Non-pigmented ciliary epithelial cell (primary cell): ENCODE measurements at places on chromosomes 12 and 14.

DNA sequence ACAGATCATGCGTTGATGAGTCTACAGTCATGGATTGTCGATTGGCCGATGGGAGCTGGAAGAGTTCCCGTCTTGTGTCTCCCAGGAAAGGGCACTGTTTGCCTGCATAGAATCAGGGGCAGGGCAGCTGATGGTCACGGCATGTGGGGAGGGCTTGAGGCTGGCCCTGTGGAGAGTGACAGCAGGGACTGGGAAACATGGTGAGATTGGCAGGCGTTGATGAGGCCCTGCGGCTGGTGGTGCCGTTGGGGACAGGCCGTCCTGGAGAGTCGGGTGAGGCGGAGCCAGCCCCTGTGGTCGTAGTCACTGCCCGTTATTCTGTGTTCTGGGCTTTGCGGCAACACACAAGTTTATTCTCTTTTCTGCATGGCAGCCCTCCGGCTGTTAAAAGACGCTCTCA, 52.9 kb downstream of the TECPR2 start:
- no peak for DNase-seq

DNA sequence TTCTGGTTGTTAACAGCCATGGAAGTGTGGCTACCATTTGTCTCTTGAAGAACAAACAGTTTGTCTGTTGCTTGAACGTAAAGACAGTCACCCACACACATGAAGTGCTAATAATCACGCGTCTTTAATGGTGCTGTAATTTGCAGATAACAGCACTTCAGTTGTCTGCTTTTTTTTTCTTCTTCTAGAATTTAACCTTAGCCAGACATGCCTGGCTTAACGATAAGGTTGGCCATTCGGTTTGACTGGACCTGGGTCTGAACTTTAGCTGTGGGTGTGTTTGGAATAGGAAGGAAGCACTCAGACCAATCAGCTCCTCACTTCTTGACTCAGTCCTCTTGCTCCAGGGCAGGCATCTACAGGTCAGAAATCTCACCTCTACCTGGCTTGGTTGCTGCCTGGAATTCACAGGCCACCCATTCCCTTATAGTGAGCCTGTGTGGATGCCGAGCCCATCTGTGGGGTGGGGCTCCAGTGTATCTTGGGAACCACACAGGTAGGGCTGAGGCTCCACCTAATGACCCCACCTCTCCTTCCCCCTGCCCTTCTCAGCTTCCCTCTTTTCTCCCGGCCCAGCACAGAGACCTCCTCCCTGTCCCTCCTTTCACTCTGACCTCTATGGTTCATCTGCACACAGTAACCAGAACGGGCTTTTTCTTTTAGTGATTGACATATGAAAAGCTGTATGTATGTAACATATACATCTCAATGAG, 246.4 kb upstream of the PWP1 start:
- no peak for DNase-seq

- no peak for DNase-seq
Observed at GRCh38 chr12:96146747-96147146, 47.4 kb upstream of the ELK3 start.

DNA sequence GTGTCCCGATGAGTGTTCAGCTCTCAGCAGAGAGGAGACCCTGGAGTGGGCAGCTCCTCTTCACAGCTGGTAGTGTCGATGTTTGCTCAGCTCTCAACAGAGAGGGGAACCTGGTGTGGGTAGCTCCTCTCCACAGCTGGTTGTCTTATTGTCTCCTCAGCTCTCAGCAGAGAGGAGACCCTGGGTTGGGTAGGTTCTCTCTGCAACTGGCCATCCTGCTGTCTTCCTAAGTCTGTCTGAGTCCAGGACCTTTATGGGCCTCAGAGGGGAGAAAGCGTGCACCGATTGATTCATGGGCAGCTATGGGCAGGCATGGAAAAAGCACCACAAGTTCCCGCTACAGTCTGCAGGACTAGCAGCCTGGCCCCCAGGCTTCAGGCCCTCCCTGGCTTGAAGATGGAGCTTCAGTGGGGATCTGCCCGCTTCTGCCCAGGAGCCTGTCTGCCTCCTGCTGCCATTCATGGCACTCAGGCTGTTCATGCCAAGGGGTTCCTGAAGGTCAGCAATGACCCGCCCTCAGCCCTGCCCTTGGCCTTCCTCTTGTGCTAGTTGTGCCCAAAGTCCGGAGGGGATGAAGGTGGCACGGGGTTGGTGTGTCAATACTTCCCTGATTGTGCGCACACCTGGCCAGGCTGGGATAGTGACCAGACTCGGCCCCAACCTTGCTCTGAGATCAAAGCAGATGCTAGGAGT, 224.2 kb downstream of the KCNC2 start:
- no peak for DNase-seq

GRCh38 chr12:110741341-110742095, 1.2 kb downstream of the PPP1CC start:
- DNase-seq, result no peak

DNA sequence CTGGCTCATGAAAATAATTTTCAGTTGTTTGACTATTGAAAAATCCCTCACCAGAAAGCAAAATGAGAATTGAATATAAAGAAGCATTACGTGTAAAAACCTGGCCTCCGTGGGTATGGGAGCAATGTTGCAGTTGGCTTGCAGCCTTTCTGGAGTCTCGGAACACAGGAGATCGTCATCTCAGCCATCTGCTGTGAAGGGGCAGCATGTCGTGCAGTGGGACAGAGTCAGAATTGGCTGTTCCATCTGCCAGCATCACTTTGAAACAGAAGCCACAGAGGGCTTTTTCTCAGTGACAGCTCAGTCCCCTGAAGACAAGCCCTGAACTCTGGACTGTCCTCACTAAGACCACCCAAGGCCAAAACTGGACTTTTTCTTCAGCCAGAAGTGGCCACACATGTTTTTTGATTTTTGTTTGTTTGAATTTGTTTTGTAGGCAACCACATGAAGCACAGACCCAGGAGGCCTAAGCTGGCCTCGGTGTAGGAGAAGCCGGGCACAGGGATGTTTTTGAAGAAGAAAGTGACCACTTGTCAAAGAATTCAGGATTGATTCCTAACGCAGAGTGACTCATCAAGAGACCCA, 170.8 kb upstream of the DYRK2 start:
- no peak for DNase-seq

GRCh38 chr14:99030454-99030853, 241.5 kb downstream of the BCL11B start:
- no peak for DNase-seq

GRCh38 chr14:105351920-105352851, 37.6 kb downstream of the PACS2 start:
- peak; percentile 65 for DNase-seq

DNA sequence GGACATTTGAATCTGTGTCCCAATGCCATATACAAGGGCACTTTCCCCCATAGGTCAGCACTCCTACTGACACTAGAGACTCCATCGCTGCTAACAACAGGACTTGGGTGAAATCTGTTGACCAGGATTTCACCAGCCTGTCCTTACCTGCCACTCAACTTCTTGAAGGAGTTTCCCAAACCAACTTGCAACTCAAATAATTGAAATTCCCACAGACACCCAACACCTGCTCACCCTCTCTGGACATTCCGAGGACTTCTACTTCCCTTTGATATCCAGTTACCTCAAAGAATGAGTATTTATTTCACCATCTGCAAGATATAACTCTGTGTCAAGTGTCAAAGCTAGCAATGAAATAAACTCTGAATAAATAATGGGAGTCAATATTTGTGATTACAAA, 44.6 kb downstream of the LLPH start:
- no peak for DNase-seq

DNA sequence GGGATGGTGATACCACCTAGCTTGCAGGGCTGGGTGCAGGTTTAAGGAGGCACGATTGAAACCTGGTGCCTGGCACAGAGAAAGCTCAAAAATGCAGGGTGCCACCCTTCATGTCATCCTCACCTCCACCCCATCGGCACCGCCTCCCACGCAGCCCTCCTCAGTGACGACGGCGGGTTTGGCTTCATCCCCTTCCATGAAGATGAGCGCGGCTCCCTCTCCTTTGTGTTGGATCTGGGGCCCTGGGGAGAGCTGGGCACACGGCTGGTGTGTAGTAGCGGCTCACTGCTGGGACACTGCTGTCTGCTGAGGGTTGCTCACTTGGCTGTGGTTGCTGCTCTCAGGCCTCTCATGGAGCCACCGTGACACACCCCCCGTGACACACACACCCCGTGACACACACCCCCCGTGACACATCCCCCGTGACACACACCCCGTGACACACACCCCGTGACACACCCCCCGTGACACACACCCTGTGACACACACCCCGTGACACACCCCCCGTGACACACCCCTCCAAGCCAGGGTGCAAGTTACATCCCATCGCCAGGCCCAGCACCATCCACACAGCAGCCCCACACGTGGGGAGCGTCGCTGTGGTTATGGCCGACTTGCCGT, 42.9 kb upstream of the FZD10 start:
- DNase-seq, result no peak

DNA sequence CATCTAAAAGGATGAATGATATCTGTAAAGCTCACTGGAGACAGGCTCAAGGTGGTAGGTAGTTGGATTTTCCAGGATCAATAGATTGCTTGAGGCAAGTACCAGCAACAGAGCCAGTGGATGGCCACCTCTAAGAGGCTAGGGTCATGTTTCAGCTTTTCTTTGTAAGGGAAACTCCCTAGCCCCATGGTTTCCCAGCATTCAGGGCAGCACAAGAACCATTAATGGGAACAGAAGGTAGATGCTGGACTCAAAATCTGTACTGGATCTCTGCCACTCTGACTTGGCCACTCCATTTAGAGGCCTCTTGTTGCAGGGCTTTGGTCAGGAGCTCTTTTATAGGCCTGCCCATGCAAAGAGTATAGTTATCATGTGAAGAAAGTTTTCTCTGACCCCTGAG, 76.1 kb upstream of the DYRK2 start:
- no peak for DNase-seq

GRCh38 chr14:101518611-101519473, 42.5 kb upstream of the DIO3 start:
- no peak for DNase-seq

- DNase-seq, result no peak
Observed at GRCh38 chr12:12624498-12624992, 12.9 kb downstream of the CREBL2 start.

- no peak for DNase-seq
Observed at GRCh38 chr12:130459916-130460315, 122.2 kb downstream of the PIWIL1 start.

- DNase-seq, result no peak
Observed at GRCh38 chr12:131057722-131058515, 104.2 kb downstream of the ADGRD1 start.

DNA sequence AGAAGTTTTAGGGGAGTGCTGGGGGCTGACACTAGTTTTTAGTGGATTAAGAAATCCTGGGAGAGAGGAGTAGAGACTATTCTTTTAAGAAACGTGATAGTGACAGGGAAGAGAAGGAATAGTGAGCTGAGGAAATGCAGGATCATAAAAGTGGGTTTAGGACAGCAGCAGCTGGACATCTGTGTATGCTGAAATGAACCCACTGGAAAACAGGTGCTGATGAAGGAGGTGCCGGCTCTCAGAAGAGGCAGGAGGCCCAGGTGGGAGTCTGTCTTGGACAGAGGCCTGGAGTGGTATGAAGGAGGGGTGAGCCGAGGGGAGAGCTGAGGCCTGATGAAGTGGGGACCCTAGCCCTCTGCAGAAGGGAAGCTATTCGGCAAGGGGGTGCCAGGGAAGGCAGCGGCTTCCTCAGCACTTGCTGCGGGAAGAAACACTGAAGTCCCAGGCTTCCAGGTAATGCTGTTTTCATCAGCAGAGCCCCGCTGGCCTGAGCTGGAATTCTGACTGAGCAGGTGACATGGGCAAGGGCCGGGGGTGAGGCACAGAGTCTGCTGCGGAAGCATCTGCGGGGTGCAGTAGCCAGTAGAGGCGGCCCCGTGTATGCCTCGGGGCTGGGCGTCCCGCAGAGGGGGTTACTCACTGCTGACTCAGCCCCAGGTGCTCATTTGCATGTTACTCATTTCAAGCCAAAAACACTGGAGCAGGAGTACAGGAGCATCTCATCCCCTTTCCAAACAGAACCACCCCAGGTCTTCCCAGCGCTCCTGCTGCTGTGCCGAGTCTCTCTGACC, 89.7 kb downstream of the TMCC3 start:
- peak; percentile 48 for DNase-seq

GRCh38 chr12:124519746-124520145, 47.7 kb downstream of the NCOR2 start:
- no peak for DNase-seq

GRCh38 chr12:73136386-73136785, 864.2 kb downstream of the TRHDE start:
- no peak for DNase-seq

DNA sequence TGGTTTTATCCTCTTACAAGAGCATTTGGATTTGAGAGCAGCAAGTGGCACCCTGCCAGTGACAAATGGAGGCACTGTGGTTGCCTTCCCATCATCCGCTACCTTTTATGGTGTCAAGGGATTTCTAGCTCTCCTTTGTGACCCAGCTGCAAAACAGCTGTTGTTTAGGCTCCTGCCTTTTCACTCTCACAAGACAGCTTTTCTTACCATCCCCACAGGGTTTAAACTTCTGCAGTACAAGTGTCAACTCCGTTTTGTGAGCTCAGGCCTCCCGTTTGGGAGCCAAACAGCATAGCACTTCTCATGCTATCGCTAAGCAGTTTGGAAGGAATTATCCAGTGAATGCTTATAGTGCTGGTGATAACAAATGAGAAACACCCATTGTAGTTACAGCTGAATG, 331.4 kb downstream of the TMTC2 start:
- no peak for DNase-seq

DNA sequence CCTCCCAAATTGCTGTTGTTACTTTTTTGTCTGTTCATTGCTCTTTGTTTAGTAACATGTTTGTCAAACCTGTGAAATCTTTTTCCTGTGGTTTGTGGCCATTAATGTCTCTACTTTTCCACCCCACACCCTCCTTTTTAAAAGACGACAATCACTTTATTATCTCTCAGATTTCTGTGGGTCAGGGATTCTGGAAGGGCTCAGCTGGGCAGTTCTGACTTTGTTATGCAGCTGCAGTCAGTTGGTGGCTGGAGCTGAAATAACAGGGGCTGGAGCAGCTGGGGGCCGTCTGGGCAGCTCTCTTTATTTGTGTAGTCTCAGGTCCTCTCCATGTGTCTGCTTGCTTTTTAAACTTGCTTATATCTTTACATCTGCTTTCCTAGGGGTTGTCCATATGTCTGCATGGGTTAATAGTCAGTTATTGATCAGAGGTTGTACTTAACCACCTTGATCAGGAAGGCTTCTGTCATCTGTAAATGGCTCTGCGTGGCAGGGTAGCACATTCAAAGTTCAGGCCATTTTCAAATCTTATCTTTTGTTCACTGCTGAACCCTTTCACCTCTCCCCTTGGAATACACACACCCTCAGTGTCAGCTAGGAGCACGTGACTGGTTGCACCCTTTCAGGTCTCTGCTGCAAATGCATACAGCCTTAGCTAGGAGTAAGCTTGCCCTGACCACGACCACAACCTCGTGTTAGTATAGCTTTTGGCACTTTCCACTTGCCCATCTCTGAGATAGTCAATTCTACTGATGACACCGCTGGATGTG, 27.9 kb downstream of the BORCS5 start:
- DNase-seq, result no peak
